ENCODE measurements at places on chromosomes 13 and 19.

DNA sequence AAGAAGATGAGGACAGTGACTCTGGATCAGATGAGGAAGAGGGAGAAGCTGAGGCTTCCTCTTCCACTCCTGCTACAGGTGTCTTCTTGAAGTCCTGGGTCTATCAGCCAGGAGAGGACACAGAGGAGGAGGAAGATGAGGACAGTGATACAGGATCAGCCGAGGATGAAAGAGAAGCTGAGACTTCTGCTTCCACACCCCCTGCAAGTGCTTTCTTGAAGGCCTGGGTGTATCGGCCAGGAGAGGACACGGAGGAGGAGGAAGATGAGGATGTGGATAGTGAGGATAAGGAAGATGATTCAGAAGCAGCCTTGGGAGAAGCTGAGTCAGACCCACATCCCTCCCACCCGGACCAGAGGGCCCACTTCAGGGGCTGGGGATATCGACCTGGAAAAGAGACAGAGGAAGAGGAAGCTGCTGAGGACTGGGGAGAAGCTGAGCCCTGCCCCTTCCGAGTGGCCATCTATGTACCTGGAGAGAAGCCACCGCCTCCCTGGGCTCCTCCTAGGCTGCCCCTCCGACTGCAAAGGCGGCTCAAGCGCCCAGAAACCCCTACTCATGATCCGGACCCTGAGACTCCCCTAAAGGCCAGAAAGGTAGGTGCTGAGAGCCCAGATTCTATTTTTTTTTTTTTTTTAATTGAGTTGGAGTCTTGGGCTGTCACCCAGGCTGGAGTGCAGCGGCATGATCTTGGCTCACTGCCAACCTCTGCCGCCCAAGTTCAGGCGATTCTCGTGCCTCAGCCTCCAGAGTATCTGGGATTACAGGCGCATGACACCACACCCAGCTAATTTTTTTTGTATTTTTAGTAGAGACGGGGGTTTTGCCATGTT is 2.3 kb downstream of the PPP1R15A start:
- DNase-seq = no peak

DNA sequence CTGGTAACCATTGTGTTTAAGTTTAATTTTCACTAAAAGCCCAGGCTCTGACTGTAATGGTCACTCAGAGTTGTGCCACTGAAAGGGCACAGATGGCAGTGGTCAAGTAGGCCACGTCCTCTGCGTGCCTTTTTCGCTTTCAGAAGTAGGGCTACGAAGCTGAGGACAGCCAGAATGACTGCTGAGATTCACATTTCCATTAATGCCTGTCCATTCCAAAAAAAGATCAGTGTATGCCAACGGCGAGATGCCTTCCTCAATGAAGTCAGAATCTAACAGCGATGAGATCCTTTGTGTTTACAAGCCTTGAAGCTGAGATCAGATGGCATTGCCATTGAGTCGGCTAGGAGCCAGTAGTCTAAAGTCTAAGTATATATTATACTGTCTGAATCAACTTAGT is 311.3 kb downstream of the FGF14 start:
- no peak for DNase-seq

DNA sequence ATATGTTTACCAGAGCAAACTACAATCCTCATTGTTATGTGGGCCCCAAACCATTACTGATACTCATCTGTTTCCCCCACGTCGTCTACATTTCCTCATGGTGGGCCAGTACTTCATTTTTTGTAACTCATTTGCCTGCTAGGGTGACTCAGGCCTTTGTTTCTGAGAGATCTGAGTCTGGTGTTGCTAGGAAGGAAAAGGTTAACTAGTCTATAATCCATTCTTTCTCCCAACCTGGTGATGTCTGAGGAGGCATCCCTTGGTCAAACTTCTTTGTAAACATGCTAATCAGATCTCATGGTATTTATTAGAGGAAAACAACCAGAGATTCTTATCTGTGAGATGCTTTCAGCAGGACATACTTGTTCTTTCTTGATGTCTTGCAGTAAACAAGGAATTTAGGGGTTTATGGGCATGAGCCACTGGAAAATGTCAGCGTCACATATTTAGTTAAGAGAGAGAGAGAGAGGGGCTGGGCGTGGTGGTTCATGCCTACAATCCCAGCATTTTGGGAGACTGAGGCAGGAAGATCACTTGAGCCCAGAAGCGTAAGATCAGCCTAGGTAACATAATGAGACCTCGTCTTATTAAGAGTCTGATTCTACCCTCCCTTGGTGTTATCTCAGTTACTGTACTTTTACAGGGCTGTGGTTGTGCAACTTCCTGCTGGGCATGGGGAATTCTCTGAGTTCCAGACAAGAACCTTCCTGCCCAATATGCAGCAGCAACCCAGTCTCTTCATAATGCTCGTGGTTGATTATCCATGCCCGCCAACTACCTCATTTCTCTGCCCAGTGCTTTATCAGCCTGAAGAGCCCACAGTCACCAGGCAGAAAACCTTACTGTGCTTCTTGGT is 9.7 kb upstream of the DPRX start:
- DNase-seq = no peak

- DNase-seq = no peak
Observed at GRCh38 chr19:30145467-30145866, 203.4 kb downstream of the URI1 start.

DNA sequence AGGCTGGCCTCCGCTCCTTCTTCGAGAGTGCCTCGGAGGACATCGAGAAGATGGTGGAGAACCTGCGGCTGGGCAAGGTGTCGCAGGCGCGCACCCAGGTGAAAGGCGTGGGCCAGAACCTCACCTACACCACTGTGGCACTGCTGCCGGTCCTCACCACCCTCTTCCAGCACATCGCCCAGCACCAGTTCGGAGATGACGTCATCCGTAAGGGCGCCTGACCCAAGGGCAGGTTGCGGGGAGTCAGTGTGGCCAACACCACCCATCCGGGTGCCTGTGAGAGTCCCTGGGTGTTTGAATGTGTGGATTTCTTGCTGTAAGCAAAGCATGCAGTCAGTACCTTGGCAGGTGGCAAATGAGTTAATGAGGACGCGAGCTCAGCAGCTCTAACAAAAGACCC is 78.8 kb downstream of the RYR1 start:
- DNase-seq = no peak
